NK-92 treated with Interleukin-12 subunit alpha and Interleukin-12 subunit beta, amount 100 ng/mL, for 24 hours (cell line): ENCODE measurements at places on chromosomes 1 and 21.

- no peak for DNase-seq
Measured at GRCh38 chr1:108537976-108538375, 21.9 kb upstream of the EEIG2 start.

DNA sequence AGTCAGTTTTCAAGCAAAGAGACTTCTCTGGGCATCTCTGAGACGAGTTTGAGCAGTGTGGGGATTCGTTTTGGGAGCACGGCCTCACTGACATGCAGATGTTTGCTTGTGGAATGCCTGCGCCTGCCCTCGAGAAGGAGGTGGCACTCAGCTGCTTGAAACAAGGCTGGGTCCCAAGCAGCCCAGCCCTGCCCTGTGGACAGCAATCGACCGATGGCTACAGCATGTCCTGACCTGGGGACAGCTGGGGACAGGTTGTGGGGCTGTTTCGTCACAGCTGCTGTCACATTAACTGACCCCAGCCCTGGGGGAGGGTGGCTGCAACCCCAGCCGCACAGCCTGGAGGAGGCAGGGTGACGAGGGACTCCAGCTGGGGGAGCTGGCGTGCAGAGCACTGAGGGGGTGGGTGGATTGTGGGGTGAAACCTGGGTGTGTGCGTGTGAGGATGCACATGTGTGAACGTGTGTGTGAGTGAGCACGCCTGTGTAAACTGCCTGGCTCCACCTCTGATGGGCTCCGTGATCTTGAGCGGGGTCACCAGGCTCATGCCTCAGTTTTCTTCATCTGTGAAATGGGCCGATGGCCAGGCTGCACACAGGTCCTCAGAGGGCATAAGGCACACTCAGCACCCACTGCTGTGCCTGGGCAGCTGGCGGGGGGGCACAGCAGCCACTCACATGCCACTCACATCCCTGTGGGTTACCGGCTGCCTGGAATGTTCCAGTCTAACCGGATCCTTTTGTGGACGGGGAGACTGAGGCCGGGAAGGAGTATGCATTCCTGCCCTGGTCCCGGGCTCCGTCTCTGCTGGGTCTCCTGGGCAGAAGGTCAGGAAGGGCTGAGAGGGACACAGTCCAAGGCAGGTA is 49.3 kb downstream of the COL18A1 start:
- no peak for DNase-seq

GRCh38 chr1:245060684-245061374 is 94.0 kb upstream of the KIF26B start:
- no peak for DNase-seq

GRCh38 chr1:155205969-155206593 is 1.6 kb downstream of the THBS3 start:
- DNase-seq: no peak

DNA sequence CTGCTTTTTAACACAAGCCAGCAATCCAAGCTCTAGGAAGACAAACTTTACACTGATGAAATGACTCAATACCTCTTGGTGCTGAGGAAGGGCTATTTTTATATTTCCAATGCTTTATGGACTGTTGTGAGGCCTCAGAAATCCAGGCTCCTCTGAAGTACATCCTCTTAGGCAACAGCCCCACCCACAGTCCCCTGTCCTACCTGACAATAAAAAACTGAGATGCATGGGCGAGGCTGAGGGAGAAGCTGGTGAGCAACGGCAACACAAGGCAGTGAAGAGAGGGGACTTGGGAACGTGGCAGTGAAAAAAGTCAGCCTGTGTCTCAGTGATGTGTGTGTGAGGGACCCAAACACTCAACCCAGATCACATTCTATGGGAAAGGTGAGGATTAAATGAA is 10.1 kb upstream of the CPT2 start:
- no peak for DNase-seq

DNA sequence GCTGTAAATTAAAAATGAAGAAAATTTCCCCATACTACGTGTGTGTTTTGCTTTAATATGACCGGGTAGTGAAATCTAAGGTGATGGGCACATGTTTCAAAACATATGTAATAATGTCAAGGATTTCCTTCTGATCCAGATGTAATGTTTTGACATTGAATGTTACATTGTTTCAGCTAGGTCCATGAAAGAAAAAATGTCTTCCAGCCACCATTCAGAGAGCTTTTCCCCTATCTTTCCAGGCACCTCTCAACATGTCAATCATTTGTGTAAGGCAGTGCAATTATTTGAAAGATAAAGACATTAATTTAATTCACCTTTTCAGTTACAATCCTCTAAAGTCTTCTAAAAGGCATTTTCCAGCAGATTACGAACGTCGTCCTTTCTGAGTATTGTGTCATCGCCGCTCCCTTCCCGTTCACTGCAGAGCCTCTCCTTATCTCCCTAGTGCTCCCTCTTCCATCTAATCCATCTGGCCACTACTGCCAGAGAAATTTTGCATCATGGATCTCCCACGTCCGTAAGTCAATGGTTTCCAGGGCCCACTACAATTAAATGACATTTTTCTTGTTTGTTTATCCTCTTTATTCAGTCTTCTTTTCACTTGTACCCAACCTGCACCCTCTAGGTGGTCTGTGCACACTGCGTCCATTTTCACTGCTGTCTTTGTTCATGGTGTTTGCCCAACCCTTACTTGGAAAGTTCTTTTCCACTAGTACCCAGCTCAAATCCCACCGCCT is 1.3 kb upstream of the VAMP3 start:
- DNase-seq: no peak

DNA sequence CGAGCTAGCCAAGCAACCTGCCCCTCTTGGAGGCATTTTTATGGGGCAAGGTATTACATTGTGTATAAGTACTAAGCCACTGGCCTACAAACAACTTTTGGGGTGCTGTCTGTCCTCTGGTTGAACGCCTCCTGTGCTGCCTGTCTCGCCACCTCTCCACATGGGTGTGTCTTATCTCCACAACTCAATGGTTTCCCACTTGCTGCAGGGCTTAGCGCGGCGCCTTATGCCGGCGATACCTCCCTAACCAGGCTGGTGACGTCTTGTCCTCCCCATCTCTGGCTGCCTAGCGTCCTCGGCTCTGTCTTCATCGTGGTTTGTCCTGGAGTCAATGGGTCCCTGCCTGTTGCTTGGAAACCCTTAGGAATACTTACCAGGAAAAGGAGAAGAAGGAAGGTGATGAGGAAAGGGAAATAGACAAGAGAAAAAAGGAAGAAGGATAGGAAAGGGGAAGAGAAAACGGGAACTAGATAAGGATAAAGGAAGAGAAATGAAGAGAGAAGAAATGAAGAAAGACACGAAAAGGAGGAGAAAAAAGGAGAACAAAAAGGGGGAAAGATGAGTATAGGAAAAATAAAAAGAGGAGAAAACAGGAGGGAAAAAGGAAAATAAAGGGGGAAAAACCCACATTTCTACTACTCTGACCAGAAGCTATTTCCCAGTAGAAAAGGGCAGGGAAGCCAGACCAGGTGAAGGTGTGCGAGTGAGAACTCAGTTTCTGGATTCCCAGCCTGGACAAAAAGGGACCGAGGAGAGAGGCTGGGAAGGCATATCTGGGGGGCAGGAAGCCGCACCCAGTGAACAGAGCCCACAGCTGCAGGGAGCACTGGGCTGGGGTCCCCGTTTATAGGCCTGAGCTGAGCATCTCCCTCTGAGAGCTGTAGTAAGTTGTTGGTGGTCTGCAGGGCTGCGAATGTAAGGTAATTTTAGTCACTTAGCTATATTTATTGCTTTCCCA is 86.2 kb downstream of the CLIC6 start:
- DNase-seq: no peak

DNA sequence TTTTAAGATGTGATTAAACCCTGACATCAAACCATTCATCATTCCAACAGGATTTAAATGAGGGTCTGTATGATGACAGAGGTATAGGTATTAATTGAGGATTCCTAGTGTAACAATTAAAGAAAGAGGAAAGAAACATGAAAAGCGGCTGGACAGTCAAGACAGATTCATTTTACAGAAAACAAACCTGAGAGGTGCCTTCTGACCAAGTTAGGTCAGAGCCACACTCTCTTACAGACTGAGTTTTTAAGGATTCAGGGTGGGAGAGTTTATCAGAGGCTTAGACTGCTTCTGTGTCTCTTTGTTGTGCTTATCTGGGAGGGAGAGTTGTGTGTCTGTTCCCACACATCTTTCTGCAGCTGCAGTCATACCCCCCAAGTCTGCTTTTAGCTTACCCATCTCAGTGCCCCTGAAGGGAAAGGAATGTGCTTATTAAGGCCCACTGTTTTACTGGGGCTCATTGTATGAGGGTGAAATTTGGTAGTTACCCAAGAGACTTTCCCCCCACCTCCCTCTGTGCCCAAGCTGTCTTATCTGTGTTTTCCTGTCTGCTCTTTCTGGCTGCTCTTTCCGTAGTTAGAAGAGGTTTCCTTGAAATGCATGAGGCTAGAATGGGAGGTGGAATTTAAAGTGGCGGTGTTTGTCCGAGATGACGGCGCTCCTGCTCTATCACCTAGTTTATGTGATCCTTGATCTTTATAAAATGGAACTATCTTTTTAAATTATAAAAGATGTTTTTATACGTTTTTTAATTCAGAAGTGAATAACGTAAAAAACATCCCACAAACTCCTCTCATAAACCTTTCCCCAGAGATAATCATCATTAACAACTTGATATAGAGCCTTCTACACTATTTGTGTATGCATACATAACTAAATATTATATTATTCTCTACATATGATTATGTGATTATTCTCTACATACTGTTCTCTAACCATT is 96.0 kb upstream of the TNFSF4 start:
- DNase-seq: no peak

DNA sequence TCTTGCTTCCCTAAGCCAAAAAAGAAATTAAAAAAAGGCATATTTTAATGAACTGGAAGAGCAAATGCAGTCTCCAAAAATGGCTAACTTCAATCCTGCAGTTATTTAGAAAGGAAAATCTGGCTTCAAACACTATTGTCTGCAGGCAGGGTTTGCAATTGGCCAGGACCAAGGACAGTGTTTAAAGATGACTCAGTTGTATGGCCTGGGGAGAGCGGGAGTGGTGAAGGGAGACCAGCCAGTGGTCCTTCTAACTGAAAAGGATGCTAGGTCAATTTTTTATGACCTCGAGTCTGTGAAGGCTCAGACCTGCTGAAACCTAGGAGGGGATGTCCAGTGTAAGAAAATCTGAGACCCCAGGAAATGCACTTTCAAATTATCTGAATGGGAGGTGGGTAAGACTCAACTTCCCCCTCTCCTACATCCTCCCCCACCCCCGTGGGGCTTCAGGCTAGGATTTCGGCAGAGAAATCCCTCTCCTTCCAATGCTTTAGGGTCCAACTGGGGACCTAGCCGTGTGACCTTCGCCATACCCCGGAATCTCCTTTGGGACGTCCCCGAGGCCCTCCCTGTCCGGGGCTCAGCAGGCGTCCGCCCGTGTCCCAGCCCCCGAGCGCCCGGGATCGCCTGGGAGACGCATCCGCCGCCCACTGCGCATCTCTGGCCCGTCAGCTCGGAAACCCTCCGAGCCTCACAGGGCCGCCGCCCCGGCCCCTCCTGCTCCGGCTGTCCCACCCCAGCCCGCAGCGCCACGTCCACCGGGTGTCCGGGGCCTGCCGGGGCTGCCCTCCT is 602 bp upstream of the RIMKLA start:
- DNase-seq: no peak

DNA sequence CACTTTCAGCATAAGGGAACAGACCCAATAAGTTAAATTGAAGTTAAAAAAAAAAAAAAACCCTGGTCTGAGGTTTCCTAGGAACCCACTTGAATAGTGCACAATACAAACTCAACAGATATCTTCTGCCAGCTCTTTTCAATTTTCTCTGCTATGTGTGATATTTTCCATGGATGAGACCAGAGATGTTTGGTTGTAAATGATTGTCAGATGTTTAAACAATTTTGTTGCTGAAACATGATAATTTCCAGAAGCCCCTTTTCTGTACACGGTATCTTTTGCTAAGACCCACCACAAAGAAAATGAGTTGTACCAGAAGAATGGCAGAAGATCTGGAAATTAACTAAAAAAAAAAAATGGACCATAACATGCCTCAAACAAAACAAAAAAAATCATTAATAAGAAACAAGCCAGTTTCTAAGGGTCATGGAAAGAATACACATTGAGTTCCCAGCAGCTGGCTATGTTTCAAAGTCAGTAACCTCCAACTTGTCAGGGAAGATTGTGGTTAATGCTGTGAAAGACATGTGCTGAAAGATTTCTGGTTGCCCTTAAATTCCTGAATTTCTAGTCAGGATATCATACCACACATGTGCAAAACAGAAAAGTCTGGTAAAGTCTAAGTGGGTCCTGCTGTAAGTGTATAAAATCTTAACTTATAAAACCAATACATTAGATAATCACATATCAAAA is 35.6 kb upstream of the MGST3 start:
- DNase-seq: no peak

DNA sequence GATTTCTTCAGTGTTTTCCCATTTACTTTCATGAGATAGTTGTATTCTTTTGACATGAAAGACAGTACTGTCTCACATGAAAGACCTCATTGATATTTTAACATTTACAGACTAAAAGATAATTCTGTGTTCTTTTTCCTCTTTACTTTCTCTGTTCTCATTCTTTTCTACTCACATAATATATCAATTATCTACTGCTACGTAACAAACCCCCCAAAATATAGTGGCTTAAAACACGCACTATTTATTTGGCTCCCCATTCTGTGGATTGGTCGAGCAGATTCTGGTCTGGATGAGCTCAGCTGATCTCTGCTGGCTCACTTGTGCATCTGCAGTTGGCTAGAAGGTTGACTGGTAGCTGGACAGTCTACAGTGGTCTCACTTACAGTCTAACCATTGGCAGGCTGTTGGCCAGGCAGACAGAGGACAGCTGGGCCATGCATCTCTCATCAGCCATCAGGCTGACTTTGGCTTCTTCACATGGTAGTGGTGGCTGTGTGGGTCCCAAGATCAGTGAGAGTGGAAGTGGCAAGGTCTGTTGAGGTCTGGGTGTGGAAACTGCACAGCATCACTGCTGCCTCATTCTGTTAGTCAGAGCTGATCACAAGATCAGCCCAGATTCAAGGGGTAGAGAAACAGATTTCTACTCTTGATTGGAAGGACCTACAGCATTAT is 63.2 kb downstream of the MPZL1 start:
- no peak for DNase-seq

GRCh38 chr1:23249787-23250454 is 32.6 kb upstream of the HTR1D start:
- DNase-seq: no peak

DNA sequence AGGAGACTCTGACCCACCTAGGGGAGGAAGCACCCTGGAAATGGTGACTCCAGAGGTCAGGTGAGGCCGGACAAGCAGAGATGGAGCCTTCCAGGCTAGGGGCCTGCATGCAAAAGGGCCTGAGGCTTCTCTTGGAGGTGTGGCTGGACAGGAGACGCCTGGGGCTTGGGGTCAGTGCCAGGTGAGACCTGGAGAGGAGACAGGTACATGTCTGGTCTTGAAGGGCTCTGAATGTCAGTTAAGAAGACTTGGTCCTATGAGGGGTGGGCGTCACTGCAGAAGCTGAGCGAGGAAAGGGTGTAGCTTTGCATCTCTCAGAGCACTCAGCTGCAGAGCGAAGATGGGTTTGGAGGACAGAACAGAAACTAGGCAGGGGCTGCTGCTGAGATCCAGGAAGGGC is 14.3 kb downstream of the LRP8 start:
- DNase-seq: no peak

DNA sequence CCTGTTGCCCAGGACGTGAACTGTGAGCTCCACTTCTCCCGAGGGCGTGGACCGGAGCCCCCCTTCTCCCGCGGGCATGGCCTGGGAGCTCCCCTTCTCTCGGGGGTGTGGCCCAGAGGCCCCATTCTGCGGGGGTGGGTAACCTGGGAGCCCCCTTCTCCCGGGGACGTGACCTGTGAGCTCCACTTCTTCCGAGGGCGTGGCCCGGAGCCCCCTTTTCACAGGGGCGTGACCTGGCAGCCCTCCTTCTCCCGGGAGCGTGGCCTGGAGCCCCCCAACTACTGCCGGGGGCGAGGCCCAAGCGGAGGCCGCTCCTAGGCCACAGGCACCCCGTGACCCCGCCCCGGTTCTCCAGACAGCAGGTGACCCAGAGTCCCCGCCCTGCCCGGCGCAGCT is 320 bp downstream of the C1orf174 start:
- no peak for DNase-seq
